ENCODE measurements at places on chromosomes 5 and 9.
A peak's percentile ranks its signal among the peaks of the same experiment; 100 is the strongest.

DNA sequence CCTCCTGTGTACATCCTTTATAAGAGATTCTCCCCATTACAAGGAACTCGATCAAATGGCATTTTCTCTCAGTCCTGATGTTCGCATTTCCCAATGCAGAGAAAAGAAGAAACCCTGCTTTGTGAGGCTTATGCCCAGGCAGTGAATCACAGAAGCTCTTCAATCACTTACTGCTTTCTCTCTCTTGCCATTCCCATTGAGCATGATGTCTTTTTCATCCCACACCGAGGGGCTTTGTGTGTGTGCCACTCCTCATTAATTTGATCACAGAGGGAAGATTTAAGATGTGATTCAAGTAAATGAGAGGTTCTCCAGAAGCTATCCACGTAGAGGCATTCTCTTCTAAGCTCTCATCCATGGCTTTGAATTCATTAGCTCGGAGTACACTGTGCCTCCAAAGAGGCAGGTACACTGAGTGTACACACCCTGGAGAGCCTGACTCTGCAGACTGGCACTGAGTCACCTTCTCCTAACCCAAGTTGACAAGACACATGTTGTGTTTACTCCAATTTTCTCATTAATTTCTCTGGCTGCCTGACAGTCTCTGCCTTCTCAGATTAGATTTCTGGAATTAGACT is 45.4 kb downstream of the MFAP3 start:
- no peak for DNase-seq

GRCh38 chr5:128380337-128380736 is 157.7 kb downstream of the FBN2 start:
- no peak for DNase-seq

GRCh38 chr5:79475152-79475466 is 38.8 kb downstream of the HOMER1 start:
- DNase-seq = peak; percentile 9

GRCh38 chr5:4196744-4197143 is 601.1 kb downstream of the IRX1 start:
- DNase-seq = no peak

DNA sequence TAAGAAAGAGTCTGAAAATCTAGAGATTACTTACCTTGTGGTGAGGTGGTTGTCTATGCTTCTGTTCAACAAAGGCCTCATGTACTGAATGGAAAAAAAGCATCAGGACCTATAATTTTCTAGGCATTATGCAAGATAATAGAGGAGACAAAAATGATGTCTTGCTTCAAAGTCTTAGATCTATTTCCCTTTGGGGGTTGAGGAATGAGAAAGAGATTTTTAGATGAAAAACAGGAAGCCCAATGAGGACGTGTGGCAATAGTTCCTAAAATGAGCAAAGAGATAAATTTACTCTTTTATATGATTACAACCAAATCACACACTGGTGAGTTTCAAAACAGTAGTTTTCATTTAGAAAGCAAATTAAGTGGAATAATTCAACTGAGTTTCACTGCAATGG is 99.5 kb downstream of the GHR start:
- no peak for DNase-seq

GRCh38 chr9:78026947-78027346 is 4.7 kb downstream of the GNAQ start:
- DNase-seq = peak; percentile 19

DNA sequence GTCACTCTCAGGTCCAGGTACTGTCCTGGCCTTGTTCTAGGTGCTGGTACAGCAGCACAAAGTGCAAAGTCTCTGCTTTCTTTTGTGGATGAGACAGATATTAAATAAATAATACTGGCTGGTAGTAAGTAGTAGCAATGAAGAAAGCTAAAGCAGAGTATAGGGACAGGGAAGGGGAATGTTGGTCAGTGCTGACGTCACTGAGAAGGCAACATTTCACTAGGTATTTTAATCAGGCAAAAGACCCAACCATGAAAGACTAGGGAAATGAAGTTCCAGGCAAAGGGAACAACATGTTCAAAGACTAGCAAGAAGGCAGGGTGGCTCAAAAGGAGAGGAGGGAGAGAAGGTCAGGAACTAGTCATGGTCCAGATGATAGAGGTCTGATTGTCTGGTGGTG is 388.2 kb downstream of the YTHDC2 start:
- DNase-seq = no peak

GRCh38 chr5:164119806-164120447 is 614.5 kb downstream of the MAT2B start:
- DNase-seq = peak; percentile 21

GRCh38 chr5:149024943-149025342 is 37.9 kb downstream of the SH3TC2 start:
- no peak for DNase-seq

DNA sequence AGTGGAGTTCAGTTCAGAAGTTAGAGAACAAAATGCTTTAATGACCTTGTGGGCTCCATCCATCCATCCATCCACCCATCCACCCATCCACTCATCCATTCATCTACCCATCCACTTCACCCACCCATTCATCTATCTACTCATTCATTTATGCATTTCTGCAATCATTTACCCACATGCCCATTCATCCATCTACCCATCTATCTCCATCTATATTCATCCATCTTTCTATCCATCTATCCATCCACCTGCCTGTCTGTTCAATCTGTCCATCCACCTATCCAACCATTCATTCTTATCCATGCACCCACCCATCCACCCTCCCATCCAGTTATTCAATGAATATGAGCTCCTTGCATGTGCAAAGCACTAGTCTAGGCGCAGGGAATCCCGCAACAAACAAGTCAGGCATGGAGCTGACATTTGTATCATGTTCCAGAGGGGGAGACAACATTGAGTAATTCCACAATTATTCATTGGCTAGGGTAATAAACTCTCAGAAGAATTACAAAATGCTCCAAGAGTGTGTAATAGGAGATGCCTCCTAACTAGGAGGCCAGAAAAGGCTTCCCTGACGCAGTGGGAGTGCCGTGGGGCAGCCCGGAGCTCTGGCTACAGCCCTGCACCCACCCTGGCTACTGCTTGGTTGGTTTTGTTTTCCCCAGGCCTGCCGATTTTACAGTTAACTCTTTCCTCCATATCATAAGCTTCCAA is 211.2 kb downstream of the NXNL2 start:
- no peak for DNase-seq

DNA sequence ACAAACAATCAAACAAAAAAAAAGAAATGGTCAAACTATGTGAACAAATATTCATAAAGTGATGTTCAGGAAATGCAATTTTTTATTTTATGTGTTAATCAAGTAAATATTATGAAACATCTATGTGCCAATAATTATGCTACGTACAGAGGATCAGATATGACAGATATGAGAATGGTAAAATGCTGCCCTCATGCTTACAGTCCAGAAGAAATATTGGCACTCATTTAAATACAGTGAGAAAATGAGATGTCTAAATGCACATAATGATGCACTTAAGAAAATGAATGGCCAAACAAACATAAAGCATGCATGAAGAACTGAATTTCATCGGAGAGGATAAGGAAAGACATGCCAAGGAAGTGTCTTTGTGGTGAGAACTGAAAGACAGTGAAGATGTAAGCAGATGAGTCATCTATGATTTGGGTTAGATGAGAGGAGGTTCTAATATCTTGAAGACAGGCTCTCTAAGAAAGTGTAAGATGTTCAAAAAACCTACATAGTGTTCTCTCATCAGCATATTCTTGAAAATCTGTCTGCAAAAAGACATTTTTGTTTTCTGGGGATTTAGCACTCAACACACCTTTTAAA is 1231.1 kb upstream of the ACO1 start:
- DNase-seq = peak; percentile 14

GRCh38 chr5:17831279-17831678 is 197.0 kb downstream of the TAF11L14 start:
- DNase-seq = no peak

DNA sequence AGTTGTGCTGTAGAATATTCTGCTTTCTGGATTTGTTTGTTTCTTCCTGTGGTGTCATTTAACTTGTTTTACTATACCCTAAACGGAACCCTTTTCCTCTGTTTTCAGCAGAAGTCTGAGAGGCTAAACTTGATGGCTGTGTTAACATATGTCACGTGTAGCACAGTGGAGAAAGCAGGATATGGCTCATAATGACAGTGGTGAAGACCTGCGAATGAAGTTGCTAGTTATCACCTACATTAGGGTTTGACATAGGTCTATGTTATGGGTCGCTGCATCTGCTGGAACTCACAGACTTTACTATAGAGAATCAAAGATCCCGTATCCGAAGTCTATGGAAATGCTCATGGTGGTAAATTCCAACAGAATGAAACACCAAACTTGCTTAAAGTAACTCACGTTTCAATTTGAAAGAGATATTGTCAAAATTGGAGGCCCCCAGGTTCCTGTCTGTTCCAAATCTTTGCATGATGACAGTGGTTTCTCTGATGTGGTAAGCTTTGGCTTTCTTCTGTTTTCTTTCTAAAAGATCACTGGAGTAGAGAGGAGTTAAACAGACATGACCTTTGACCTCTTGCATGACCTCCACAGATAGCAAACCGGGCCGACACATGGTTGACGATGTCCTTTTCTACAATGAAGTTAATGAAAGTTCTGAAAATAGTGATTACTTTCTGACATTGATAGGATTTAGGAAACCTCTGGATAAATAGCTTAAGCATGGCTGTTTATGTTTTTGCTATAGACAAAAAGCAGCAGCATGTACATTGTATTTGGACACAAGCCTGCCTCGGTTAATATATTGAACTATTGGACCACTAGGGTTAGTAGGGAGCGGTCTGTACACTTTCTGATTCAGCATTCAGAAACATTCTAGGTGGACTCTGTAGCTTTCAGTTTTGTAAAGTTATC is 3.1 kb upstream of the CATSPER3 start:
- DNase-seq = no peak

DNA sequence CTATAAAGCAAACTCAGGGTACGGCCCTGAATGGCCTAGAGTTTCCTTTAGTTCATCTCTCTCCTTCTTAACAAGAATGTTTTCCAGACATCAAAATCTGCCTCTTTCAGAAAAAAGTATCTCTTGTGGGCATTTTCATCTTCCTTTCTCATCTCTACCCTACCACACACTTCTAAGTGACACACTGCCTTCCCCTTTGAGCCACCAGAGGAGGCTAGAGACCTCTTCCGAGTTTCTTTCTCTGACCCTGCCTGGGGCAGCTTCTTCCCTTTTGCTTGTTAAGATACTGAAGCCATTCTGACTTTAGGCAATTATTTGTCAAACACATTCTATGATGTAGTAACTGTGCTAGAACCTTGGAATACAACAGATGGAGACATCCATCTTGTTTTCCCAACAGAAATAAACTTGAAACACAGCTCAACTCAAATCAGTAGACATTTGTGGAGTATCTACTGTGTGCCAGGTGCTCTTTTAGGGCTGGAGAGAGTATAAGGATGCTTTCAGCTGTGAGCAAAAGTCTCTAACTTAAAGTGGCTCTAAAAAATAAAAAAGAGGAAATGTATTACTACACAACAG is 8.6 kb upstream of the SV2C start:
- DNase-seq = peak; percentile 36

- no peak for DNase-seq
These were observed 204.5 kb downstream of the DENND1A start for GRCh38 chr9:123725389-123725788.

DNA sequence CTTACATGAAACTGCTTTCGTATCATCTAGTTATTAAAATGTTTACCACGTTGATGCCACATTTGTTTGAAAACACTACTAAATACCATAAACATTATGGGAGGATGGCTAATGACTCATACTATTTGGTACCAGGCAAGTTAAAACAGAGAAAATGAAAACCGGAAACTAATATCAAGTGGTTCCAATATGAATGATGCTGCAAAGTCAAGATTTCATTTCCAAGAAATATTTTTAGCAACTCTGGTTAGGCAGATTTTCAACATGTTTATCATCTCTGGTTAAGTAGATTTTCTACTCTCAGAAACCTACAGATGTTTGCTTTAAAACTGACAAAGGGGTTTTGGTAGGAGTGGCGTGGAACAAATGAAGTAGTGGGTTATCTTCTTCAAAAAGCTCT is 4.9 kb upstream of the F2R start:
- no peak for DNase-seq

DNA sequence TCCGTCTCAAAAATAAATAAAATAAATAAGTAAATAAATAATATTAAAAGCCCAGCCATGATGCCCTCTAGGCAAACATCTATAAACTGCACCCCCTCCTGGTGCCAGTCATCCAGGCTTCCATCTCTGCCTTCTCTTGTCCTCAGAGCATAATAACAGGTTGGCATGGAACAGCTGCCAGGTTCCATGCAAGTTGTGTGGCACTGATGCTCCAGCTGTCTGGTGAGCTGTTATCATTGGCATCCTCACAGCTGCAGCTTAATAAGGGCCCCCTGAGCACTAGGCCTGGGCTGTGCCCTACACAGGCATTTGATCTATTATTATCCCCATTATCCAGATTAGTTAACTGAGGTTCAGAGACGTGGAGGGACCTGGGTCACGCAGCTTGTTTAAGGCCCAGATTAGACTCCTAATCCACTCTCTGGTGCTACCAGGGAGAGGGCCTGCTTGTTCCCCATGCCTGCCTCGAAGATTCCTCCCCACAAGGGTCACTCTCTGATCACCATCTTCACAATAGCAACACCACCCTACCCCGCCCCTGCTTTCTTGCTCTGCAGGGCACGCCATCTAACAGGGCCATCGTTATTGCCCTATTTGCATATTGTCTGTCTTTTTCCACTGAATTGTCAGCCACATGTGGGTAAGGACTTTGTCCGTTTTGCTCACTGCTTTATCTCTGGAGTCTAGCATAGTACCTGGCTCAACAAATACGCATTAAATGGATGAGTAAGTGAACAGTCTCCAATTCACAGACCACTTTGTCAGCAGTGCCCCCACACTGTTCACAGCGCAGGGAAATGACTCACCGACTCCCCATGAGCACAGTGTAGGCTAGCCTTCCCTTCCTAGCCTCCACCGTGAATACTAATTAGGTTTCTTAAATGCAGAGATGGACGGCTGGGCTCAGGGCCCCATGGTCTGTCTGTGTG is 1.5 kb upstream of the DNM1 start:
- DNase-seq = no peak

DNA sequence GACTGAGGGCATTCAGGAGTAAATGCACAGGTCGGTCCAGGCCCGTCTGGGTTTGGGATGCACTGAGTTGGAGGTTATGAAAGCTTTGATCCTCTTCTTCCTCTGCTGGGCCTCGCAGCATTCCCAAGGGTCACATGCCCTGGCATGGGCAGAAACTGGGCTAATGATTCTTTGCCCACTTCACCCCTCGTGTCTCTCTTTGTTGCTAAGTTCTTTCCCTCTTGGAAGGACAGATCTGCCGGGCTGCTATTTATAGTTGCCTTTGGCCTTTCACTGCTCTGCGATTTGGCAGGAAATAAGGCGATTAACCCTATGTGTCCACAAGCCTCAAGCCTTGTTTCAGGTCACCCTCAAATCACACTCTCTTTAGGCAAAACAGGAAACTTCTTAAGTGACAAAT is 66.9 kb downstream of the ENTREP1 start:
- no peak for DNase-seq

GRCh38 chr9:2024888-2025782 is 10.0 kb downstream of the SMARCA2 start:
- peak; percentile 96 for DNase-seq

- DNase-seq = no peak
These were observed 306.8 kb downstream of the SPOCK1 start for GRCh38 chr5:137192293-137192743.

All from NB4 (cell line).